ENCODE measurements at places on chromosomes 12 and 14.
A peak's percentile ranks its signal among the peaks of the same experiment; 100 is the strongest.

GRCh38 chr12:25723921-25724491, 170.9 kb upstream of the LMNTD1 start:
- no peak for DNase-seq

GRCh38 chr12:119835068-119835467, 42.1 kb downstream of the CIT start:
- no peak for DNase-seq

DNA sequence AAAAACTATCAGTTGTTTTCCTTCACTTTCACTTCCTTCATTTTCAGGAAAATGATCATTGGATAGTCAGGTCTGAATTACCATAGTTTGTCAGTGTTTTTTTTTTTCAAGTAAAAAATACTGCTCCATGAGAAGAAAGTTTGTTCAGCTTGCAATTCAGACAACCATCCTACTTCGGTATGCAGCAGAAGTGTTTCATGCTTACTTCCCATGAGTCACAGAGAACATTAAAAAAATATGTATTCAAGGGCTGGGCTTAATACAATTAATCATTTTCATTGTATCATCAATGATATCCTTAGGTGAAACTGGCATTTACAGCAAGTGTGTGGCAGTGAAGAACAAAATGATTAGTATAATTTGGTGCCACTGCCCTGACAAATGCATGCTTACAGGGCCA, 21.6 kb downstream of the PYM1 start:
- no peak for DNase-seq

DNA sequence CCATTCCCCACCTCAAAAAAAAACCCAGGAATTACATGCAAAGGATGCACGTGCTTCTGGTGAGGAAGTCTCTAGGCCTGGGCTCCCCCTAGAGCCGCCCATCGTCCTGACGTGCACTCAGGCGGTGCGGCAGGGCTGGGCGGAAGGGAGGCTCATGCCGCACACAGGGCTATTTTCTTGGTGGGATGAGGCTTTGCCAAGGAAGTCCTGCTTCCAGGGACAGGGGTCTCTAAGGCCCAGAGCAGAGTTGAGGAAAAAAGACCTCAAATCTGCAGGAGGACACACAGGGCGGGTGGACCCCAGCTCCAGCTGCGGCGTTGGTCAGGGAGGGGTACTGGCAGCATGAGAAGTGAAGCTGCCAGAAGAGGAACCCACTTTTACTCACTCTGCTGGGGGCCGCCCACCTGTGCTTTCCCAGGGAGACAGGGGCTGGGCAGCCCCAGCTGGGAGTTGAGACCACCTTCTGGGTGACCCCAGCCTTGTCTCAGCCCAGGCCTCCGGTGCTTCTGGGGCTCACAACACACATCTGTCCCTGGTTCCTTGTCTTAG, 4.2 kb downstream of the RHOF start:
- DNase-seq = no peak

- DNase-seq = no peak
Observed at GRCh38 chr12:96183734-96184370, 10.3 kb upstream of the ELK3 start.

DNA sequence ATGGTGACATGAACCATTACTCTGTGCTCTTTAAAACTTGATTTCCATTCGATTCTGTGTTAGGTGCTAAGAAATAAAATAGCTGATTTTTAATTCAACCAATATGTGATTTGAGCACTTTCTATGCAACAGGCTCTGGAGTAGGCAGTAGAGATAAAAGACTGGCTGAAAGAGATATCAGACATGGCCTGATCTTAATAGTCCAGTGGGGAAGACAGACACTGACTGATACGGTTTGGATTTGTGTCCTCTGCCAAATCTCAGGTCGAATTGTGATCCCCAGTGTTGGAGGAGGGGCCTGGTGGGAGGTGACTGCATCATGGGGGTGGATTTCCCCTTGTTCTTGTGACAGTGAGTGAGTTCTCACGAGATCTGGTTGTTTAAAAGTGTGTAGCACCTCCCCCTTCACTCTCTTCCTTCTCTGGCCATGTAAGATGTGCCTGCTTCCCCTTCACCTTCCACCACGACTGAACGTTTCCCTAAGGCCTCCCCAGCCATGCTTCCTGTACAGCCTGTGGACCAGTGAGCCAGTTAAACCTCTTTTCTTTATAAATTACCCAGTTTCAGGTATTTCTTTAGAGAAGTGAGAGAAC, 128.6 kb downstream of the PPM1H start:
- DNase-seq = no peak

DNA sequence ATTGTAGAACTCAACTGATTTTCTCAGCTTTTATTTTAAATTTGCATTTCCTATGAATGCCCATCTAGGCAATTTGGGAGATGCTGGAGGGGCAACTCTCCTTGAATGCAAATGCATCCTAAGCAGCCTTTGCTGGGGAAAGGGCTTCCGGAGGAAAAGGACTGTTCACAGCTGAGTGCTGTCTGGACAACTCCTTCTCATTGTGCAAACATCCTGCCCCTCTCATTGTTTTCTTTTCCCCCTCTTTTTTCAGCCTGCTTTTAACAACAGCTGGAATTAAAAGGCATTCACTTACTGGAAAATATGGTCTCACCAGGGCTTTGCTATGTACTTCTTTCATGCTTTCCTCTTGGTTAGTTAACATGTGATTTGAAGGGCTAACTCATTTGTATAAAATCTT, 397.8 kb downstream of the FUT8 start:
- no peak for DNase-seq

DNA sequence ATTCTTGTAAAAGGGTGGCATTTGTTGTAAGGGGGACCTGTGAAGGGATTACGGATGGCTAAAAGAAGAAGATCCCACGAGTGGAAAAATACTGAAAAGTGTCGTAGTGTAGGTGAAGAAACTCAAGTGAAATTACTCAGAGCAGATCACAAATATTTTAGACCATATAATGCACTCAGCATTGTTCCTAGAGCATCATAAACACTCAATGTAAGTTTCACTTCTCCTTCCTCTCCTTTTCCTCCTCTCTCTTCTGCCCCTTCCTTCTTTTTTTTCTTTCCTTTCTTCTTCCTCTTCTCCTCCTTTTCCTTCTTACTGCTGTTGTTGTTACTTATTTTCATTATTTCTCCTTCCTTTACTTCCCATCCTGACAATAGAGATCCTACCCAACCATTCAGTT, 445.6 kb downstream of the ADAMTS20 start:
- DNase-seq = no peak

DNA sequence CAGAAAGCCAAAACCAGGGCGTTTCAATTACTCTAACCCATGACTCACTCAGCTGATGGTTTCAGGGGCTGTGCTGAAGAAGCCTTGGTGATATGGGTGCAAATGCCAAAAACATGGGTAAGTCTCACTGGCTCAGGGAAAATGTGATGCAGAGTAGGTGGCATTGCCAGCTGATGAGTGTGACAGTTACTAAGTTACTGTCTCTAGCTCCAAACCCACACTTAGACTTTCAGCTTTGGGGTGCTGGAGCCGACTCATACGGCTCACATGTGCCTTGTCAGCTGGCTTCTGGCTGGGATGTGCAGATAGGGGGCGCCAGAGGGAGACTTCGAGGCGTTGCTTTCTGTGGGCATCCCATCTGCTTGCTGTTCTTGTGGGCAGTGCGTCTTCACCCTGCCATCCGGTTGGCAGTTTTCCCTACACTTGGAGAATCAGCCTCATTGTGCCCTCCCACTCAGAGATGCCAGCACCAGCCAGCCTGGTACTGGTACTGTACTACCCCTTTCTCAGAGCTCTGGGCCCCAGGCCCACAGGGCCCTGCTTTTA, 11.1 kb upstream of the KRT7 start:
- peak; percentile 68 for DNase-seq

GRCh38 chr12:15206338-15206737, 14.9 kb downstream of the RERG start:
- no peak for DNase-seq

DNA sequence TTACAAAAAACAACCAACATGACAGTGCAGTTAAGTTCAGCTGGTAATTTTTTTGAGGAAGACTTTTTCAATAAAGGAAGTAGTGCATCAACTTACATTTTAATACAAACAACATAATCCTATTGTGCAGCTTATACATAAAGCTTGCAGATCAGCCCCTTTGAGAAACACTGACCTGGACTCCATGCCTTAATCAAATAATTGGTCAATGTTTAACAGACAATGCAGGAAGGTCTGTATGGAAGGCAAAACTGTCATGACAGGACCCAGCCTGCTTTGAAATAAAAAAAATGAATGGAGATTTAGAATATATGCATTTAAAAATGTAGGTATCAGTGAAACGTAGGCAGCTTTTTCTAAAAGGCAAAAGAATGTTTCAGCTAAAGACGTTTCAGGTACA, 321.7 kb upstream of the RPL10L start:
- DNase-seq = no peak

DNA sequence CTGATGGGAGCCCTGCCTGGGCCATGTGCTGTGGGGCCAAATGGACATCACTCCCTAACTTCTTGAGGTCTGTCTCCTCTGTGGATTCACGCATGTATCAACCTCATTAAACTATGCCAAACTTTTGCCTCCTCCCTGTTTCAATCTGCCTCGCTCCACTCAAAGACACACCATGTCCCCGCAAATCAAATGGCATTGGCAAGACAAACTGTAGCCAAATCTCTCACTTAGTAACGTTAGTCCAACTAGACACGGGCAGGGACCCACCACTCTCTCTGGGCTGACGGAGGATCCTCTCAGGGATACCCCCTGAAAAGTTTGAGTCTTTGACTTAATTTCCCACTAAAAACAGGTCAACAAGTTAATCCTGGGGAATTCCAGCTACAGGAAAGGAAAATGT, 8.0 kb downstream of the ZBTB39 start:
- no peak for DNase-seq

- DNase-seq = no peak
Observed at GRCh38 chr14:73764406-73765280, 50.5 kb upstream of the PNMA1 start.
